ENCODE measurements at places on chromosomes 2 and 18. TPM values are rescaled to one million over a fixed set of nuclear protein-coding genes. Genes with fewer than 3 reads are reported as not detected.
A peak's percentile ranks its signal among the peaks of the same experiment; 100 is the strongest.

DNA sequence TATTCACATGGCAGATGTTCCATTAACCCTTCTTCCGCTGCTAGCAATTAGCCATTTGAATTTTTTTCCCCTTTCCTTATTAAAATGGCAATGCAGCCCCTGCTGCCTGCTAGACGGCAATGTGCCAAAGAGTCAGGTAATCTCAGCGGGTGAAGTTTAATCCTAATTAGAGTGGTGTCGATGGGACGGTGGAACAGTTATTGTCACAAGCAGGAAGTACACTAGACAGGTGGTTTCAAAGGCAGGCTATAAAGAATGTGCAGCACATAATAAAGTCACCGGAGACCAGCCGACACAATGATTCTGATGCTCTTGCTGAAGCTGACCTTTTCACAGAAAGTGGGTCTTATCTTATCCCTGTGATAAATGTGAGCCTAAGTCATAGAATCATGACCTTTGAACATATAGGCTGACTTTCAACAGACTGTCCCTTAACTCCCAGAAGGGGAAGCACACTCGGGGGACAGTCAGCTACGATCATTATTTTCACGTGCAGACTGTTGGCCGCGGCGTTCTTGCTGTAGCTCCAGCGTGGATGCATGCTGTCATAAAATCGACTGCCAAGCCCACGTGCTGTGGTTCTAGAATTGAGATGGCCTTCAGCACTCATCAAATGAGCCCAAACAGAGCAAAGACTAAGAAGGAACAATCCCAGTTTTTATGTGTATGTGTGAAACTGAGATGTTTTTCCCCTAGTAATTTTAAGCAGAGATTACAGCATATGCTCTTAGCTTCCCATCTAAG, 926.2 kb upstream of the SOX11 start:
- DNase-seq: no peak

- no peak for DNase-seq
These were observed 31.7 kb downstream of the NGEF start for GRCh38 chr2:232981356-232981755.

DNA sequence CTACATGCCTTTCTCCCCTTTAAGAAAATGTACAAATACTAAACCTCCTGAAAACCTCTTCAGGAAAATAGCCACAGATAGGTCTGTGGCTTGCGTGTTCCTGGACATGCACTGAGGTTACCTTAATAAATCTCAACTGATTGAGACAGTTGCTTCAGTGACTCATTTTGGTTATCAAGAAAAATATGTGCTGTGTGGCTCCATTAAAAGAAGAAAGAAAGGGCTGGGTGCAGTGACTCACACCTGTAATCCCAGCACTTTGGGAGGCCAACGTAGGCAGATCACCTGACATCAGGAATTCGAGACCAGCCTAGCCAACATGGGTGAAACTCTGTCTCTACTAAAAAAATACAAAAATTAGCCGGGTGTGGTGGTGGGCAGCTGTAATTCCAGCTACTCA, 27.1 kb downstream of the CREG2 start:
- no peak for DNase-seq

DNA sequence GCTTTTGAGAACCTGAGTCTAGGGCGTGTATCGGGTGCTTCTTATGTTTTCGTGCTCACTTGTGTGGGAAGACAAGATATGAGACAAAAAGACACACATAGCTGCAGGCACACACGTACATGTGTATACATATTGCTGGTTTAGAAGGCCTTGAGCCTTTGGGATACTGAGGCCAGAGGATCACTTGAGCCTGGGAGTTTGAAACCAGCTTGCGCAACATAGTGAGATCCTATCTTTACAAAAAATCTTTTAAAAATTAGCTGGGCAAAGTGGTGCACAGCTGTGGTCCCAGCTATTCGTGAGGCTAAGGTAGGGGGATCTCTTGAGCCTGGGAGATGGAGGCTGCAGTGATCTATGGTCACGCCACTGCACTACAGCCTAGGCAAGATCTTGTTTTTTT, 18.8 kb upstream of the NEDD4L start:
- DNase-seq: no peak

CRYGC gene
- total RNA-seq: not detected

GRCh38 chr2:45726188-45726587, 74.7 kb downstream of the PRKCE start:
- DNase-seq: no peak

GRCh38 chr2:21008790-21009661, 34.8 kb downstream of the APOB start:
- DNase-seq: no peak

- no peak for DNase-seq
These were observed 986.3 kb upstream of the LRRTM1 start for GRCh38 chr2:81290846-81291245.

- no peak for DNase-seq
These were observed 142.3 kb downstream of the BCL2 start for GRCh38 chr18:63177259-63177658.

DNA sequence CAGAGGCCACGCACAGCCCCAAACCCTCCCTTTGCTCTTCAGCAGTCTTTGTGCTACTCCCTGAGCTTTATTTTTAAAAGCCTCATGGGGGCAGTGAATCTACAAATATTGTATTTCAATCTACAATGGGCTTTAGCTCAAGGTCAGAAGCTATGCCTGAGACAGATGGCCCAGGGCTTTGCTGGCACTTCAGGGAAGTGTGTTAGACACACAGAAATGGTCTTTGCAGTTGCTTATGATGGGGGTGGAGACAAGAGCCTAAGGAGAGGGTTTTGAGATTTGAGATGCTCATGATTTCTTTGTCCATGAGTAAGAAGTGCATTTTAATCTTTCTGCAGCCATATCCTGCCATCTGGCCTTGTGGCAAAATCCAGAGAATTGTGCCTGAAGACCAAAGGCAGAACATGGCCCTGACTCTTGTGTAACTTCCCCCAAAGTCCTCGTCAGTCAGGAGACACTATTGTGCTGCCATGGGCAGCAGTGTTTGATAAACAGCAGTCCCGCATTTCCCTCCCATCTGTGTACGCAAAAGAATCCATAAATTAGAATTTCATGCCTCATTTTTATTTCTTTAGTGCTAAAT, 92.6 kb downstream of the VAPA start:
- peak; percentile 33 for DNase-seq

DNA sequence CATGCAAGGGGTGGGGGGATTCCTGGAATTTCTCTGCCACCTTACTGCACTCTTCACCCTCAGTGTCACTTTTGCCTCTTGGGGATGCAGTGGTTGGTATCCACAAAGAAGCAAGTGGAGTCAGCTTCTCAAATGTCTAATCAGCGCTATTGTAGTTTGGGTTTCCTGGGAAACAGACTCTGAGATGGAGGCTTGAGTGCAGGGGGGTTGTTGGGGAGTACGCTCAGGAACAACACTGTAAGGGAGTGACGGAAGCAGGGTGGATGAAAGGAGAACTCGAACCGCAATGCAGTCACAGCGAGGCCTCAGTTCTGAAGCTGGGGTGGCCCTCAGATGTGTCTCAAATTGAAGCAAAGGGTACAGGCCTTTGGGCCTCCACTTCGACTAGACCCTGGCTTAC, 73.6 kb upstream of the EPC2 start:
- DNase-seq: no peak

ERMN gene
- total RNA-seq: 0.04 TPM

DNA sequence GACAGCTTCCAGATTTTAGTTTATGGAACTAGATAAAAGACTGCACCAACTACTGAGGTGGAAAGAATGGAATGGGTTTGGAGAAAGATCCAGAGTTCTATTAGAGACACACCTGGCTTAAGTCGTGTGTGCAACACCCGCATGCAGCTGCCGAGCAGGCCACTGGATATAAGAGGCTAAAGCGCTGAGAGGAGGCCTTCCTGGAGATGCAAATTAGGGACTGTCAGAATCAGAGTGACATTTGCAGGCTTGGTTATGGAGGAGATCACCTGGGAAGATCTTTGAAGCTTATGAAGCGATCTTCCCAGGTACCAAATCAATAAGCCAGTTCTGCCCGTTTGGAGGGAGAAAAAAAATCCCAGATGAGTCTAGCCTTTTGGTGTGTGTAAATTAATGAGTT, 30.4 kb upstream of the KLHL29 start:
- no peak for DNase-seq

PRKAG3 gene
- not detected for total RNA-seq

SLC30A3 gene
- 0.46 TPM for total RNA-seq

ACMSD gene
- total RNA-seq: not detected

DNA sequence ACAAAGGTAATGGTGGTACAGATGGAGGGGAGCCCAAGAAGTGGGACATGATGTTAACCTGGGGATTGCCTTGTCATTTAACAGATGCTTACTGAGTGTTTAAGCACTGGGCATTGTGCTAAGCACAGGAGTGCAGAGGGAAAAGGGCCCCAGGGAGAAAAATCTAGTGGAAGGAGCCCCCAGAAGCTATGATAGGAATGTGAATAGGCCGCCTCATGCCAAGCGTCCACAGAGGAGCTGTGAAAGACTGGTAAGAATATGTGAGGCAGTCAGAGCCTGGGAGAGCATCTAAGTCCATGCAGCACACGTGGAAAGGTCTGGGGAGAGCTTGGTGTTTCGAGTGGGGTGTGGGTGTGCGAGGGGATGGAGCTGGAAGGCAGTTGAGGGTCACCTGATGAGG, 5.5 kb downstream of the ZNF532 start:
- DNase-seq: no peak

DNA sequence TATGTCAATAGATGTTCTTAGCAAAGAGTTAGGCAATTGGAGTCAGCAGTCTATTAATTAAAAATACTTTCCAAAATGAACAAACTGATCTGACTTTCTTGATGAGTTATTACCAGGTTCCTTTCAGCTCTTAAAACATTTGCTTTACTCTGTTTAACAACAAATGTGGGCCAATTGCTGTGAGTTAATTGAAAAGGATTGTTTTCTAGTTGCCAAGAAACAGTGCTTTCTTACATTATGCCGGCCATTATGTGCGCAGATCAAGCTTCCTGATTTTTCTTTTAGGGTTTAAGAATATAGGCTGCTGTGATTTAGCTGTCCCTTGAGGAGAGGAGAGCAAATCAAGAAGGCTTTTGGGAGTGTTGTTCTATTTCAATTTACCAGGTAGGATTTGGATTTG, 50.5 kb upstream of the ITPRID2 start:
- no peak for DNase-seq

CPS1 gene
- 30.4 TPM for total RNA-seq

ABCB11 gene
- not detected for total RNA-seq

DNA sequence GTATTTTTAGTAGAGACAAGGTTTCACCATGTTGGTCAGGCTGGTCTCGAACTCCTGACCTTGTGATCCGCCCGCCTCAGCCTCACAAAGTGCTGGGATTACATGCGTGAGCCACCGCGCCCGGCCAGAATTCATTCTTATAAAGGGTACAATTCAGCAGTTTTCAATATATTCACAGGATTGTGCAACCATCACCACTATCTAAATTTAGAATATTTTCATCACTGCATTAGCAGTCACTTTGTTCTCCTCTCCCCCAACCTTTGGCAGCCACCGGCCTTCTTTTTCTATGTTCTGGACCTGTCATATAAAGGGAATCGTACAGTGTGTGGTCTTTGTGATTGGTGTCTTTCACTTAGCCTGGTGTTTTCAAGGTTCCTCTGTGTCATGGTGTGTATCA, 40.7 kb downstream of the TCF7L1 start:
- no peak for DNase-seq

GRCh38 chr18:34357944-34358580, 133.3 kb upstream of the NOL4 start:
- DNase-seq: no peak

- DNase-seq: no peak
These were observed 225.7 kb upstream of the CCDC150 start for GRCh38 chr2:196413821-196414274.
